Foreskin keratinocyte (primary cell): ENCODE measurements at places on chromosomes 6 and 20. TPM values are rescaled to one million over a fixed set of nuclear protein-coding genes. Genes with fewer than 3 reads are reported as not detected.

- no peak for DNase-seq
These were observed 2.0 kb downstream of the STK35 start for GRCh38 chr20:2103461-2104153.

DNA sequence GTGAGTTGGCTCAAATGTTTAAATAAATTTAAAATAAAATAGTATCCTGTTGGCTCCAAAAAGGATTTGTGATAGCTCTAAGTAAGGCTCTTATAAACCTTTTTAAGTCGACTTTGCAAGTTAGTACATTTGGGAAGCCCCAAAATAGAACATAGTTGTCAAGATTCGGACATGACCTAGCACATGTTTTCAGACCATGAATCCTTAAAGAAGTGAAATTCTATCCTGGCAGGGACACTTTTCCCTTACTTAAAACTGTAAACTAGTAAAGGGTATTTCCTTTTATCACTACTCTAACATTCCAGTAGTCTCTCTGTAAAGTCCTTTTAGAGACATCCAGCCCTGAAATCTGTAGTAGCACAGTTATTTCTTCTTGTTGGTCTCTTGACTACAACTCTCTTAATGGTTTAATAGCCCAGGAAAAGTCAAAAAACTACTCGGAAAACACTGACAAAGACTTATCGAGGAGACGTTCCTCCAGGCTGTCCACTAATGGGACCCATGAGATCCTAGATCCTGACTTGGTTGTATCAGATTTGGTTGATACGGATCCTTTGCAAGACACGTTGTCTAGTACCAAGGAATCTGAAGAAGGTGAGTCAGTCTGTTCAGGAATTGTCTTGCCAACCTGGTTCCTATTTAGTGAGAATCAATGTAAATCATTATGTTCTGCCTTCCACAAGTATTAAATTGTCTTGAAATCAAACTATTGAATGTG is 83.6 kb downstream of the SCAND1 start:
- peak; percentile 42 for DNase-seq

DNA sequence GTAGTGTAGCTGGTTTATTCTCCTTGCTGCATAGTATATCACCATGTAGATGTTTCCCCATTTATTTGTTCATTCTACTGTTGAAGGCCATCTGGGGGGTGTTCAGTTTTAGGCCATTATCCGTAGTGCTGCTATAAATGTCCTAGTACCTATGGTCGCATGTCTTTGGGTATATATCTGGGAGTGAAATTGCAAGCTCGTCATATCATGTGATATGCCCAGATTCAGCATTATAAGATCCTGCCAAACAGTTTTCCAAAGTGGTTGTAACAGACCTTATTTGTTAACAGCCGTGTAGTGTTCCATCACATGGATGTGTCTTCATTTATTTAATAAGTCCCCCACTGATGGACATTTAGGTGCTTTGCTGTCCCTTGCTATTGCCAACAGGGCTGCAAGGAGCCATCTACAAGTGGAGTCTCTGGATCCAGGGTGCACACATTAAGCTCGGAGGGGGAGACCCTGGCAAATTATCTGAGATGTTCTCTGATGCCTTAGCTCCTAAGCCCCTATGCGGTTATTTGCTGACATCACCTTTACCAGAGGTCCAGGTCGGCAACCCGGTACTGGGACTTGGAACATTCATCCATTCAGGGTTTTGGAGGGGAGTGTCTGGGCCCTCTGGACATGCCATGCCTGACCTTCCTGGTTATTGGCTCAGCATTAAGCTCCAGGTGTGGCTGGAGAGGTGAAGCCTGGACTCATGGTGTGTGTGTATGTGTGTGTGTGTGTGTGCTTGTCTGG is 16.9 kb downstream of the LBP start:
- DNase-seq = no peak

- peak; percentile 92 for DNase-seq
These were observed 16.1 kb downstream of the BTN2A1 start for GRCh38 chr6:26473758-26474438.

GRCh38 chr6:42345696-42346416 is 105.9 kb downstream of the TRERF1 start:
- DNase-seq = no peak

DNA sequence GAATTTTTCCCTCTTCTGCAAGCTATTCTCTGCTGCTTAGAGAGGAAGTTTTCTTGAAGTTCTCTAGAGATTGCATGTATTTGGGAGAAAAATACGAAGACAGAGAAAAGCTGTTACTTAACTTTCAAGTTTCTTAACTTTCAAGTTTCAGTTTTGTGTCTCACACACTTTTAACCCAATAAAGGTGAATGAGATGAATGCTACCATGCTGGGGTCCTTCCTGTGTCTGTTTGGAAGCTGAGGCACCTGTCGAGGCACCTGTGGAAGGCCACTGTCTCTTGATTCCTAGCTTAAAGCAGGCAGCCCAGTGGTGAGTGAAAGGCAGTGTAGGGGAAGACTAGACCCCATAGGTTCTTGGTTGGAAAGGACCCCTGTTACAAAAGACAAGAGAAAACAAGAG is 372.8 kb upstream of the JARID2 start:
- no peak for DNase-seq

- no peak for DNase-seq
These were observed 10.9 kb downstream of the BTN3A1 start for GRCh38 chr6:26412954-26413353.

GRCh38 chr6:80263585-80263984 is 157.1 kb downstream of the BCKDHB start:
- DNase-seq = no peak

- DNase-seq = no peak
These were observed 82.1 kb upstream of the CARMIL1 start for GRCh38 chr6:25197111-25197510.

DNA sequence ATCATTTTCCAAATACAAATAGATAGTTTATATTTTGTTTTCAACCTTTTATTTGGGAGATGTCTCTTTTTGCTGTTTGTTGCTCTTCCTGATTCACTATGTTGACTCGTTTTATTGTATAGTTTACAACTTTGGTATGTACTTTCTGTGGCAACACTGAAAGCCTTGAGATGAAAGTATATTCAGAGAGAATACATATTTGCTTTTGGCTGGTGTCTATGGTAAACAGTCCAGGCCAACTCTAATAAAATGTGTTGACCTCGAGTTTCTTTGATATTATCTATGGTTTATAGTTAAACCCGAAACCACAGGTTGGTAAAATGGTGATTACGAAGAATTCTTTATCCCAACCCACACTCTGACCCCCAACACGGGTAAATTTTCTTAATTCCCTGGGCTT is 919.6 kb upstream of the MAP3K7 start:
- no peak for DNase-seq

GRCh38 chr6:169132352-169132940 is 121.2 kb downstream of the THBS2 start:
- no peak for DNase-seq

DNA sequence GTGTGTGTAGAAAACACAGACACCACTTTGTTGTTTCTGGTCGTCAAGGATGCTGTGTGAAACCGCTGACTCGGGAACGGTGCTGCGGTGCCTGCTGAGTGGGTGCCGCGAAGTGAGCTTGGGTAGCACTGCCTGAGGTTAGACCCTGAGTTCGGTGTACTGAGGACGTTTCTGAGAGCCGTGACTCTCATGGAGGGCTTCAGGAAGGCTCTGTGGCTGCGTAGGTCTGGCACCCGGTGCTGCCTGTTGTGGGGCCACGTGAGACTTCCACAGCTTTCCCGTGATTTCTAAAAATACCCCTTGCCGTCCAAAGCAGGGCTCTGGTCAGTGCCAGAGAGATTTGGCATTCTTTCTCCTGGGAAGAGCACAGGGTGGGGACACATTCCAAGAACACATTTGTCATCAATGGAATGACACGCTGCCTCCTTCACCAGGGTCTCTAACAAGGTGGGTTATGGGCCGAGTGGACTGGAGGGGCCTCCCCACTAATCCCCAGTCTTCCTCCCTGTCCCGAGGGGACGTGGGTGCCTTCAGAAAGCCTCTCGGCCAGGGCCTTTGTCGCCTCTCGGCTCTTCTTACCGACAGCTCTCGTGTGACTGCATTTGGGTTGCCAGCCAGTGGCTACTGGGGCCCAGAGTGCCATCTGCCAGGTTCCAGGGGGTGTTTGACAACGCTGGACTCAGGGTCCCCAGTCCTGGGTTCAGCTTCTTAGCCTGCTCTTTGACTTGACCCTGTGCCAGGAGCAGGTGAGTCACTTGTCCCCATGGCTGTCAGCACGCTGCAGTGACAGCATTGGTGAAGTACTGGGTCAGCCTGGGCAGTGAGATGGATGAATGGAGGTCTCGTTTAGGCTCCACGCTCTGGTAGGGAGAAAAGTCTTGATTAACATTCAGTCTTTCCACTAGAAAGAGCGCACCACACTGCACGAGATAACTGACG is 62.2 kb downstream of the SYNJ2 start:
- no peak for DNase-seq

The ZGPAT gene
- 23.3 and 24.8 TPM in 2 replicates for polyA plus RNA-seq

The PGC gene
- polyA plus RNA-seq = not detected in 2 replicates

The NOX3 gene
- not detected in 2 replicates for polyA plus RNA-seq

The COL9A1 gene
- polyA plus RNA-seq = not detected in 2 replicates

The RRAGD gene
- polyA plus RNA-seq = 0.04 and 0.08 TPM in 2 replicates
